ENCODE measurements at places on chromosomes 3 and 15.

- H3K4me1 ChIP-seq = no peaks in the 10 kb centered on the region
- peaks cover 21% of the 10 kb centered on the region for H3K27me3 ChIP-seq
- H3K27ac ChIP-seq = no peak overlapping the region
- H3K36me3 ChIP-seq = no peaks in the 10 kb centered on the region
- DNase-seq = no peak
Measured at GRCh38 chr3:73469331-73469730, 155.4 kb downstream of the PDZRN3 start.

DNA sequence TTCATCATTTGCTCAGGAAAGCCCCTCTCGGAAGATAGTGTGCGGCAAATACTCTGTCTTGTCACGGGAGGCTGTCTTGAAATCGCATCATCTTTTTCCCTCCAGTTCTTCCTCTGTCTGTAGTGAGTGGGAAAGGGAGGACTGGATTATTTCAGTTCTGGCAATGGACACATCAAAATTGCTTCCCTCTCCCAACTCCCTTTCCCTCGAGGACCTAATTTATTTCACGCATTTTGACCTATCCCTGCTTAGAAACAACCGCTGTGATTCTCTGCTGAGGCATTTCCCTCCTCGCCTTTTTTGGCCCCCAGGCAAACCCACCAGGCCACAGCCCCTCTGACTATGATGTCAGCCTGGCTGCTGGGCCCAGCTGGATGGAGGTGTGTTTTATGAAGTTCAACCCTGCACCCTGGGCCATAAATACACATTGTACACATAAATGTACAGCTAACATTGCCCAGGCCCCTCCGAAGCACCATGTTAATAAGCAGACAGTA lies 138.7 kb upstream of the LRTM1 start:
- H3K27ac ChIP-seq = no peak overlapping the region
- DNase-seq = no peak
- H3K4me3 ChIP-seq = no peak overlapping the region
- no peaks in the 10 kb centered on the region for H3K27me3 ChIP-seq

- H3K36me3 ChIP-seq = no peaks in the 10 kb centered on the region
- no peak for DNase-seq
- no peak overlapping the region for H3K4me3 ChIP-seq
- H3K27ac ChIP-seq = no peak overlapping the region
Measured at GRCh38 chr3:186187401-186188275, 78.7 kb upstream of the ETV5 start.

DNA sequence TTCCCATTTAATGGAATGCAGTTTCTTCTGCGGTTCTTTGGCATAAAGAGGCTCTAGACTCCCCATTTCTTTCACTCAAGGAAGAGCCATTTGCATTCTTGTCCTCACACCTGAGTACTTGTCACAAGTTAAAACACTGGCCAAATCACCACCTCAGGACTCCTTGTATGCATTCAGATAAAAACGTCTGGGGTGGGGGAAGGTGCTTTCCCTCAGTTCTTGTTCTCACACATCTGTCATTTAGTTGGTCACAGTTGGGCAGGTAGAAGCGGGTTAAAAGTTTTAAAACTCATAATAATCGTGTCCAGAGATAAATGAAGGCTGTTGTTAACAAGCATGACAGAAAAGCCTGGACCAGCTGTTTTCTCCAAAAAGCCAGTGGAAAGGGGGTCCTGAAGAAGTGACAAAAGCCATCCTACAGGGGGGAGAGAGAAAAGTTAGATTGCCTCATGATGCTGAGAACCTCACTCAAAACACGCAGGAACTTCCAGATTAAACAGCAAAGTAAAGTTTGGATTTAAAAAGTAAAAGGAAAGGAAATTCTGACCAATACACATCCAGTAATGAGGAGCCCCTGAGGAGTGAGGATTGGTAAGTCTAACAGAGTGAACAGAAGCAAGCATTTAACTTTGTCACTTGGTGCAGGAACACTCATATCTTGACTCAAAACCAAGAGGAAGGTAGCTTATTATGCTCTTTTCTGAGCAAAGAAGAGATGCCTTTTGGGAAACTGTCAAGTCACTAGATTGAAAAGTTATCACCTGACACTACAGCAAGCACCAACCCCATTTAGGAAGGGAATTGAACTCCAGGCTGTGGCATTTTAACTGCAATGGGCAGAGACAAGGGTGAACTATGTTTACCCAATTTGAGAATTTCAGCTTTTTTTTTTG lies 2.8 kb downstream of the BCL2L10 start:
- no peaks in the 10 kb centered on the region for H3K36me3 ChIP-seq
- no peaks in the 10 kb centered on the region for H3K4me1 ChIP-seq
- no peak overlapping the region for H3K4me3 ChIP-seq
- DNase-seq = no peak
- H3K27me3 ChIP-seq = peaks cover 42% of the 10 kb centered on the region

GRCh38 chr3:73772076-73772886 lies 147.5 kb upstream of the PDZRN3 start:
- no peak for DNase-seq
- no peaks in the 10 kb centered on the region for H3K4me1 ChIP-seq
- no peak overlapping the region for H3K4me3 ChIP-seq
- H3K27ac ChIP-seq = no peak overlapping the region
- H3K27me3 ChIP-seq = no peaks in the 10 kb centered on the region

DNA sequence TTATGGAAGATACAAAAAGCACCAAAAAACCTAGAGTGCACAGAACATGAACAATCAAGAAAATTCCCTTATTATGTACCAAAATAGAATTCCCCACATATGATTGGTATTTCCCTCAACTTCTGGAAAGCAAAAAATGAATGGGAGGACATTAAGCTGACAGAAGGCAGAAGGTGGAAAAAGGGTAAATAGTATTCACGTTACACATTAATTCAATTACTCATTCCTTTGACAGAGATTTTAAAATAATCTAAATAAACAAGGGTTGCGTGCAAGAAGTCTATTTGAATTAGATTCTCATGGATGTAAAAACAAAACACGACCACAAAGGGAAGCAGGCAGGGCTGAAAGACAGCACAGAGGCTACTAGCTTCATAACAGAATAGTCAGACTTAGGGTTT lies 260.5 kb upstream of the ZPLD1 start:
- peaks cover 2% of the 10 kb centered on the region for H3K4me1 ChIP-seq
- H3K36me3 ChIP-seq = no peaks in the 10 kb centered on the region
- no peaks in the 10 kb centered on the region for H3K27me3 ChIP-seq

All from activated CD4-positive, alpha-beta T cell treated with anti-CD3 and anti-CD28 coated beads, Interleukin-2, amount 10 ng/mL, durations not matched to agents 7 days and 5 days (primary cell).